ENCODE measurements at places on chromosomes 2 and 18. TPM values are rescaled to one million over a fixed set of nuclear protein-coding genes. Genes with fewer than 3 reads are reported as not detected.

Gene IL18R1
- total RNA-seq = 7.0 TPM

Gene TMEM247
- total RNA-seq = not detected

Gene NEU4
- 3.0 TPM for total RNA-seq

Gene ELOA2
- not detected for total RNA-seq

Gene CABYR
- 1.2 TPM for total RNA-seq

Gene RAX
- total RNA-seq = not detected

Gene TWIST2
- not detected for total RNA-seq

Gene RTP5
- total RNA-seq = 1.8 TPM

Gene STPG4
- not detected for total RNA-seq

Gene IRS1
- 5.6 TPM for total RNA-seq

Gene GAREM1
- 0.25 TPM for total RNA-seq

Gene TRPM8
- not detected for total RNA-seq

Gene GPR39
- not detected for total RNA-seq

Gene FAM161A
- total RNA-seq = 0.81 TPM

Gene LOXHD1
- not detected for total RNA-seq

Gene CIB4
- not detected for total RNA-seq

Gene PAX8
- 0.35 TPM for total RNA-seq

All from CD8-positive, alpha-beta T cell (primary cell).